ENCODE measurements at places on chromosomes 1 and 21.

DNA sequence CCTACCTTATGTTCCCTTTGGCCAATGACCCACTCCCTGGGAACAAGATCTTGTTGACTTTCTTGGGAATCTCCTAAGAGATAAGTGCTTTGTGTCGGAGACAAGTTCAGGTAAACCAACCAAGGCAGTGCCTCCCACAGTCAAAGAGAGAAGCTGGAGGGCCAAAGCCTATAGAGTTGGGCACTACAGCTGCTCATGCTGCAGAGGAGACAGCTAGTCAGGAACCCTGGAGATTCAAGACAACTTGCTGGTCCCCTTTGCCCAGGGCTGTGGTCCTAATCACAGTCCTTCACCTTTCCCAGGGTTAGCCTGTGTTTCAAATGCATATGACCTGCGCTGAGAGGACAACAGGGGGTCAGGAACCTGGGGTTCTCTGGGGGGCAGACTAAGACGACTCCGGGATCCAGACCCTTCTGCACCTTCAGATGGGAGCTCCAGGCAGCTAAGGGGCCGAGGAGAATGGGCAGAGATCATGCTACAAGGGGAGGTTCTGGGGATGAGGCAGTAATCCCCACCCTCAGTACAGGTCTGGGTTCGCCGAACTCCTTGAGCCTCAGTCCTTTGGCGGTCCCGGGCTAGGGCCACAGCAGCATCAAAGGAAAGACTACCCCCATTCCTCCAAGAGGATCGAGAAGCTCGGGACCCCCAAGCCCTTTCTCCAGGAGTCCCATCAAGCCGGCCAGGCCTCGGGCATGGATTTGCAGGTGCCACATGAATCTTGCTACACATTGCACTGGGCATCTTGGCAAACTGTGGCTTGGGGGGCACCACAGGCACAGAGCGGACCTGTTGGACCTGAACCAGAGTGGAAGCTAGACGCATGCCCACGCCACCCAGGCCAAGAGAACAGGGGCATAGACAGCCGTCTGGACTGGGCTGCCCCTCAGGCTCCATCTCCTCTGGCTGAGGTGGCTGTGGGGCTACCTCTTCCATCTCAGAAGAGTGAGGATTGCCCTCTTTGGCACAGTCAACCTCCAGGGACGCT, 2.0 kb upstream of the USF1 start:
- DNase-seq: no peak

- DNase-seq: peak; percentile 53
These were observed at the start of gene RC3H1 for GRCh38 chr1:174022080-174022975. Gene RC3H1 (minus strand): TSS chr1:174022357. CDS start chr1:173992985, 29,372 bp downstream.

- no peak for DNase-seq
These were observed 348.7 kb upstream of the AJAP1 start for GRCh38 chr1:4305526-4306301.

DNA sequence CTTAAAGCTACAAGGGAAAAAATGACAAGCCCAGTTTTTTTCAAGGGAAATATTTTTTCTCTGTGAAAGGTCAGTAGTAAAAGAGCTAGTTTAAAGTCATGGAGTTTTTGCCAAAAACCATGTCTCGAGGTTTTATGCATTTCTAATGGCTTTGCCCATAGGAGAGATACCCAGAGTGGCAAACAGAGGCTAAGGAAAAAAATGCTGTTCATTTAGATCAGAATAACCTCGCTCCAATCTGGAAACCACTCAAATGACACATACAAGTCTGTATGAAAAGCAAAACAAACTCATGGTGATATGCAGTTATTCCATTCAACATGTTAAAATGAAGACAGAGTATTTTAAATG, 36.9 kb upstream of the EDEM3 start:
- no peak for DNase-seq

DNA sequence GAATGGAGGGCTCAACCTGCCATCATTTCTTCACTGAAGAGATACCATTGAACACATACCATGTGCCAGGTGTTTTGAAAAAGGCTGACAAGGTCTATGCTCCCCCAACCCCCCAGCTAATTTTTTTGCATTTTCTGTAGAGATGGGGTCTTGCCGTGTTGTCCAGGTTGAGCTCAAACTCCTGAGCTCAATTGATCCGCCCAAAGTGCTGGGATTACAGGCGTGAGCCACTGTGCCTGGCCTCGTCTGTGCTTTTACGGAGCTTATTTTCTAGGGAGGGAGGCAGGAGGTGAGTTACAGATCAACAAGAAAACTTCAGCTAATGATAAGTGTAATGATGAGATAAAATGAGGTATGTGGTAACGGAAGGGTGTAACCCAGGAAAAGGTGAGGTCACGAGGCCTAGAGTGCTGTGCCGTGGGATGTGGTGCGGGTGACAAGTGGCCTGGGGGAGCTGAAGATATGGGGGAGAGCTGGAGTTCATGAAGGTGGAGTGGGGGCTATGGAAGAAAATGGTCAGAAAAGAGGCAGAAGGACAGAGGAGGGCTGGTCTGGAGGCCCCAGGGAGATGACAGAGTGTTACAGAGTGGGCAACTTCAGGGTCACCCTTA, 28.2 kb downstream of the FAAH start:
- no peak for DNase-seq
